ENCODE measurements at places on chromosomes 11 and 22.

DNA sequence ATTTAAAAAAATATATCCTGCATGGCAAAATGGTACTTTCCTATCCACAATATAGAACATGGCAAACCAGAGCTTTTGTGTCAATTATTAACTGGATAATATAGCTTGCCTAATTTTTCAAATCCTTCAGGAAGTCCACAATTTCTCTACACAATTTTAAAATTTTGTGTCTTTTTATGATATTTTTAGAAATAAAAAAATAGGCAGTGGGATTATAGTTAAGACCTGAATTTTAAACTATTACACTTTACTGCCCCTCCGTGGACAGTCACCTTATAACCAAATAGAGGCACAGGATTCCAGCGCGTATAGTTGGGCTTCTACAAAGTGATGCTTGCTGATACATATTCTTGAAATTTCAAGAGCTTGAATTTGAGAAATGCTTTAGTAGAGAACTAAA is 2.1 kb upstream of the DMC1 start:
- no peak overlapping the region for H3K27ac ChIP-seq
- H3K4me3 ChIP-seq, result no peak overlapping the region
- no peaks in the 10 kb centered on the region for H3K27me3 ChIP-seq

GRCh38 chr11:105042178-105042577 is 3.0 kb downstream of the CARD16 start:
- no peak for DNase-seq
- H3K4me1 ChIP-seq, result peaks cover 61% of the 10 kb centered on the region
- no peak overlapping the region for H3K4me3 ChIP-seq
- peaks cover 40% of the 10 kb centered on the region for H3K36me3 ChIP-seq
- no peaks in the 10 kb centered on the region for H3K27me3 ChIP-seq
- H3K27ac ChIP-seq, result no peak overlapping the region

DNA sequence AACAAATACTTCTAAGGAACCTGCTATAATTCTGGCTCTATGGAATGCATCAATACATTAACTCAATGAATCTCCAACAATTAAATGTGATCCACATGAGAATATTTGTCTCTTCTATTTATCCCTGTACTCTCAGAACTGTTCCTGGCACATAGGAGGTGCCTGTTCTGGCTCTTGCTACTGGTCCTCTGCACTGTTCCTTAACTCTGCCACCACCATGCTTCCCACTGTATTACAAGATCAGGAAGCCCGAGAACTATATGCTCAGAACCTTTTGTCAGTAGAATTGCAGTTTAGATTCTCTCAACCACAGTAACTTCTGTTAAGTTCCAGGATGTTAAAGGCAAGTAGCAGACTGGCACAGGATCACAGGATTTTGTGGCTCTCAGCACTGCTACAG is 376.3 kb upstream of the CCDC90B start:
- H3K27ac ChIP-seq, result no peak overlapping the region
- no peaks in the 10 kb centered on the region for H3K36me3 ChIP-seq
- peaks cover 3% of the 10 kb centered on the region for H3K27me3 ChIP-seq
- DNase-seq, result no peak

DNA sequence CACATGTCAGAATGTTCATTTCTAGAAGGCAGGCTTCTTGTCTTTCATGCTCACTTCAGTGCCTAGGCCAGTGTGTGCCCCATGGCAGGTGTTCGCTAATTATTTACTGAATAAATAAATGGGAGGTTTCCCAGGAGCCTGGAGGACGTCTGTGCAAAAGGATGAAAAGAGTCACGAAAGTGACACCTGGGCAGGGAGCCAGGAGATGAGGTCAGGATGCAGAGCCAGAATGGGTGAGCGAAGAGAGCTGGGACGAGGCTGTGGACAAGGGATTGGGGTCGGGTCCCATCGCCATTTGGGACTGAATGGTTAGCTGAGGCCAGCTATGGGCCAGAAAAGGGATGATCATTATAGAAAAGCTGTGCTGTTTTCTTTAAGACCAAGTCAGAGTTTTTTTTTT is 560.4 kb downstream of the TBC1D22A start:
- no peak for DNase-seq
- no peaks in the 10 kb centered on the region for H3K4me1 ChIP-seq
- no peaks in the 10 kb centered on the region for H3K36me3 ChIP-seq
- H3K27ac ChIP-seq, result no peak overlapping the region

GRCh38 chr11:64204464-64204989 is 2.0 kb upstream of the FERMT3 start:
- H3K27ac ChIP-seq, result peak overlapping the region; percentile 70
- peak overlapping the region; percentile 78 for H3K4me3 ChIP-seq
- H3K36me3 ChIP-seq, result peaks cover 57% of the 10 kb centered on the region
- peak; percentile 61 for DNase-seq

DNA sequence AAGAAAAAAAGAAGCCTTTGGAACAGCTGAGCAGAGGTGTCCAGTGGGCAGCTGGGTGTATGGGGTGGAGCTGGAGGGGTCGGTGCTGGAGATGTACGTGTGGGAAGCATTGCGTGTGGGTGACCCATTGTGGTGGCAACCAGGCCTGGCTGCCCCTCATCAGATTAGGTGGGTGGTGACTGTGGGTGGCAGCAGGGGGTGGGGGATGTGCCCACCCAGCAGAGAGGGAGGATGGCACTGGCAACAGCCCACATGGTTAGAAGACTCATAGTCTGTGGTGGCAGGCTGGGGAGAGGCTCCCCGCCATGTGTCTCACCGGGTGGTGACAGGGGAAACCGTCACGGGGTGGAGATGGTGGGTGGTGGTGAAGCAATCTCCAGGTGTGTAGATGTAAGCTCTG is 27.6 kb downstream of the TP53I11 start:
- H3K36me3 ChIP-seq, result no peaks in the 10 kb centered on the region
- H3K4me1 ChIP-seq, result peaks cover 6% of the 10 kb centered on the region
- no peak overlapping the region for H3K27ac ChIP-seq

DNA sequence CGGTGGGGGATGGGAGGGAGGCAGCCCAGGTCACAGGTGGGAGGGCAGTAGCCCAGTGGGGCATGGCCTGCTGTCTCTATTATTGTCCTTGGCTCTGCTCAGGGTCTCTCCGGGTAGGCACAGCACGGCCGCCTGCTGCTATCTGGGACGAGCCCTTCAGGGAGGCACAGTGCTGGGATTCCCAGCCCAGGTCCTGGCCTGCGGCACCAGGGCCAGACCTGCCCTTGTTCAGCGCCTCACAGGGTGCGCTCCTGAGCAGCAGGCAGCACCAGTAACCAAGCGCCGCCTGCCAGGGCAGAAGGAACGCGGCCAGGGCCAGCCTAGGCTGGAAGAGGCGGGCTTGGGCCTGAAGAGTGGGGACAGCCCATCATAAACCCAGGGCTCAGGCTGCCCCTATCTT is 151.0 kb downstream of the MPPED1 start:
- DNase-seq, result no peak
- H3K27me3 ChIP-seq, result no peaks in the 10 kb centered on the region
- H3K4me1 ChIP-seq, result no peaks in the 10 kb centered on the region
- no peak overlapping the region for H3K4me3 ChIP-seq
- no peaks in the 10 kb centered on the region for H3K36me3 ChIP-seq

- no peaks in the 10 kb centered on the region for H3K4me1 ChIP-seq
- no peak overlapping the region for H3K27ac ChIP-seq
- H3K4me3 ChIP-seq, result no peak overlapping the region
Measured at GRCh38 chr11:78822931-78823423, 248.3 kb upstream of the NARS2 start.

GRCh38 chr11:116339306-116340098 is 433.3 kb downstream of the BUD13 start:
- no peaks in the 10 kb centered on the region for H3K36me3 ChIP-seq
- H3K27me3 ChIP-seq, result no peaks in the 10 kb centered on the region
- DNase-seq, result no peak
- H3K4me1 ChIP-seq, result no peaks in the 10 kb centered on the region

DNA sequence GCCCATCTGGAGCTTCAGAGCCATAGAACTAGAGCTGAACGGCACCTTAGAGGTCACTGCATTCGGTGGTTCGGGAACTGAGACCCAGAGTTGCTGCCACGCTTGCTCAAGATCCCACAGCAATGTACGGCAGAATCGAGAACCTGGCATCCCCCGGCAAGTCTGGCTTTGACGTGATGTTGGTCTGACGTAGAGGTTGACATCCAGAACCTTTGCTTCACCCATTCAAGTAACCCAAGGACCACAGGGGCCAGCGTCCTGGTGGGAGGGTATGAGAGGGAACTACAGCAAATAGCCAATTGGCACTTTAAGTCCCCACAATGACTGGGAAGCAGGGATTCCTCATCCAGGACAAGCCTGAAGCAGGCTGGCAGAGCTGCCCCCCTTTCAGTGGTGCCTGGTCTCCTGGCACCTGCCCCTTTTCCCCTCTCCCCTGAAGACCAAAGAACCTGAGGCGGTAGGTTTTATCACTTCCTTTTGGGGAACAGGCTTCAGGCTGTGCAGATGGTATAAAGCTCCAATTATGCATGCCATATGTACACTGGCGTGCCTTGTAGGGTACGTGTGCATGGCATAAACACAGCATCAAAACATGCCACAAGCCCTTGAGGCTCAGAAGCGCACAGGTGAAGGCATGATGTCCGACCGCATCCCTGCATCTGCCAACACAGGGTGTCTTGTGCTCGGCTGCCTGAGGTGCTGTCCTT is 15.3 kb upstream of the TEF start:
- no peak overlapping the region for H3K27ac ChIP-seq
- H3K4me1 ChIP-seq, result no peaks in the 10 kb centered on the region
- no peak overlapping the region for H3K4me3 ChIP-seq
- peaks cover 6% of the 10 kb centered on the region for H3K27me3 ChIP-seq

DNA sequence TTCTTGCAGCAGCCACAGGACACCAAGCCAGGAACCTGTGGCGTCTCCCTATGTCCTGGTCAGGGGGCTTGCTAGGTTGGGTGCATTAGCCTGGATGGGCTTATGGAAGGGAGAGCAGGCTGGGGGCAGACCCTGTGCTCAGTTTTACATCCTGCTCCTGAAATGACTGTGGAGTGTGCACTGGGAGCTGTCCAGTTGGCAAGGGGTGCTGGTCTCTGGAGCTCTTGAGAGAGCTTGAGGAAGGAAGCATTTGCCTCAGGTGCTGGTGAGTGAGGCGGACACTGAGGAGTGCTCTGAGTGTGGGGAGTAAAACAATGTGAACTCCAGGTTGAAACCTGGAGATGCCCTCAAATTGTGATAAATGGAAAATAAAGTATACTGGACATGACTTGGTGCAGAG is 3.4 kb downstream of the SCGB1D4 start:
- no peaks in the 10 kb centered on the region for H3K4me1 ChIP-seq
- peaks cover 6% of the 10 kb centered on the region for H3K27me3 ChIP-seq
- no peak overlapping the region for H3K4me3 ChIP-seq
- no peaks in the 10 kb centered on the region for H3K36me3 ChIP-seq
- DNase-seq, result no peak

- peaks cover 6% of the 10 kb centered on the region for H3K27me3 ChIP-seq
- H3K27ac ChIP-seq, result no peak overlapping the region
- H3K4me3 ChIP-seq, result no peak overlapping the region
- no peaks in the 10 kb centered on the region for H3K36me3 ChIP-seq
- no peak for DNase-seq
Measured at GRCh38 chr11:67558084-67558772, 25.4 kb upstream of the GSTP1 start.

Data from activated T-helper 1 cell treated with anti-CD3 and anti-CD28 coated beads, Interleukin-12 subunit alpha, Interleukin-12 subunit beta, Interleukin-2, Interleukin-4 antibody, amounts not matched to agents 30 ng/mL and 10 ng/mL and 1 ng/mL, durations not matched to agents 14 hours and 24 hours and 36 hours (primary cell).